ENCODE measurements at places on chromosomes 1 and 21.
A peak's percentile ranks its signal among the peaks of the same experiment; 100 is the strongest.

- no peak for DNase-seq
Observed at GRCh38 chr1:61426254-61426653, 298.7 kb downstream of the TM2D1 start.

DNA sequence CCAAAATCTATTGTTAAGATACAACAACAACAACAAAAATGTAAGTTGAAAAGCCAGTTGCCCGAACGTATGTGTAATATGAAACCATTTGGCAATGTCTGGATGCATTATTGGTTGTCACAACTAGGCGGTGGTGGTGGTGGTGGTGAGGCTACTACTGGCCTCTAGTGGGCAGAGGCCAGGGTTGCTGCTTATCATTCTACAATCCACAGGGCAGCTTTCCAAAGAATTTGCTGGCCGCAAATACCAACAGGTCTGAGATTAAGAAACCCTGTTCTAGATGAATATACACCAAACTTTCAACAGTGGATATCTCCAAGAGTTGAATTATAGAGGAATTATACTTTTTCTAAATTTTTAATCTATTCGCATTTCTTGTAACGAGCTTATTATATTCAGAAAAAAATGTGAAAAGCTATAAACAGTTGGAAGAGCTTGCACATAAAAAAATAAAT lies 26.8 kb upstream of the ZNF697 start:
- peak; percentile 65 for DNase-seq

DNA sequence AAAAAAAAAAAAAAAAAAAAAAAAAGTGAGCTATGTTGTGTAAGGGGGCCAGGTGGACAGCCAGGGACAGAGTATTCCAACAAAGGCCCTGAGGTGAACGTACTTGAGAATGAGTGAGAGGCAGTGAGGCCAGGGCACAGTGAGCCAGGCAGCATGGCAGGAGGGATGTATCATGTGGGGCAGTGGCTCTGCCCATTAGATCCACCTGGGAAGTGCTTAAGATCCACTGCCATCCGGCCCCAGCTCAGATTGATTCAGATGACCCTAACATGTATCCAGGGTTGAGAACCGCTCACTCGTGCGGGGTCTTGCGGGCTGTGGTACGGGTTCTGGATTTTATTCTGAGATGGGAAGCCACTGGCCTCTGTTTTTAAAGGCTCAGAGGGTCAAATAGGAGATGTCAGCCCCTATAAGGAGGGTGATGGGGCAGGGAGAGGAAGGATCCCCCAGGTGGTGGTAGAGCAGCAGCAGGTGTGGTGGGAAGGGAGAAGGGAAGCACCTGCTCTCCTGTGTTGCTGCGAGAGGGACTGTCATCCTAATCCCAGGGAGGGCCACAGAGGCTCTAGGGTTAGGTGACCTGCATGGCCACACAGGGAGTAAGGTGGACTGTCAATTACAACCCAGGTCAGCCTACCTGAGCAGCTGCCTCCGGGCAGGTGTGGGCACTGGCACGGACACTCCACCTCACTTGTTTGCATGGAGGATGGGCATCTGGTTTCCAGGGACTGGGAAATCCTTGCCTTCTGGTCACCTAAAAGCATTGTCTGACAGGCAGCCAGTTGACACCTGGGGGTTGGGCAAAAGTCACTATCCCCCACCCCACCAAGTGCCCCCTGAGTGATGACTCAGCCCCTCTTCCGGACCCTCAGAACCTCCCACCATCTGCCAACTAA lies 31.6 kb downstream of the CDK18 start:
- DNase-seq, result peak; percentile 1

- peak; percentile 61 for DNase-seq
Observed at GRCh38 chr1:30697571-30698376, 25.6 kb downstream of the MATN1 start.

DNA sequence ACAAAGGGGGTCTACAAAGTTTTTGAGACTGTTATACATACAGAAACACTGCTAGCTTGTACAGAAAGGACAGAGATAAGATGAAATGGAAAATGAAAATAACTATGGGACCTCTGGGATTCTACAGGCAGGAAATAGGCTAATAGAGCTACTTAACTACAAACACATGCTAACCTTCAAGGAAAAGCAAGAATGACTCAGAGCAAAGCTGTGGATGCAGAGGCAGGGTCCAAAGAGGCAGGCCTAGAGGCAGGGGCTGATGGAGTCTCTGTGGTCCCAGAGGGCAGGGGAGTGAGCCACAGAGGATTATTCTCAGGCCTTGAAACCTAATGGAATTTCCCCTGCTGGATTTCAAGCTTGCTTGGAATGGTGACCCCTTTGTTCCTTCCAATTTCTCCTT lies 18.7 kb upstream of the GOLT1A start:
- peak; percentile 47 for DNase-seq

- DNase-seq, result peak; percentile 8
Observed at GRCh38 chr21:39232861-39233291, 49.6 kb upstream of the PSMG1 start.

DNA sequence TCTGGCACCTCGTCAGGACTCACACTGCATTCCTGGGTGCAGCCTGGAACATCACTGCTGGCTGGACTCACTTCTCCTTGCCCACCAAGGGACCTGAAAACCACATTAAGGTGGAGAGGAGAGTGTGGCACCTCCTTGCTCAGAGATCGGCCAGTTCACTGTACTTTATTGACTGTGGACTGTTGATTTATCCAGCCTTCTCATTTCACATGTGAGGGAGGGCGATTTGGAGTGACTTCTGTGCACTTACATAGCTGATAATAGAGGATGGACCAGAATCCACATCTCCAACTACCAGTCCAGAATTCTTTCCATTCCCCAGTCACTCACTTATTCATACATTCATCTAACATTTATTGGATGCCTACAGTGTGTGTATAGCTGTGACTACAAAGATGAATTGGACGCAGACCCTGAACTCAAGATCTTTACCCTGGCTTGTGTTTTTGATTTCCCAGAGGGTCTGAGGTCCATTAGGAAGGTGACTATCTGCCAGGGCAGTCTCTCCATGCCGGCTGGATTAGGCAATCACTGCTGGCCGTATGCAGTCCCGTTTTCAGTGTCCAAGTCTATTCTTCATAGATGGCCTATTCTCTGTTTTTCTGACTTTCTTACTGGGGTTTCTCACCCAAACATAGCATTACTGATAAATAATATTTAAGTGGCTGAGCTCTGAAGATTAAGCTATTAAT lies 233.5 kb upstream of the SGIP1 start:
- DNase-seq, result no peak

- no peak for DNase-seq
Observed at GRCh38 chr21:38363693-38364092, 106.9 kb downstream of the KCNJ15 start.

DNA sequence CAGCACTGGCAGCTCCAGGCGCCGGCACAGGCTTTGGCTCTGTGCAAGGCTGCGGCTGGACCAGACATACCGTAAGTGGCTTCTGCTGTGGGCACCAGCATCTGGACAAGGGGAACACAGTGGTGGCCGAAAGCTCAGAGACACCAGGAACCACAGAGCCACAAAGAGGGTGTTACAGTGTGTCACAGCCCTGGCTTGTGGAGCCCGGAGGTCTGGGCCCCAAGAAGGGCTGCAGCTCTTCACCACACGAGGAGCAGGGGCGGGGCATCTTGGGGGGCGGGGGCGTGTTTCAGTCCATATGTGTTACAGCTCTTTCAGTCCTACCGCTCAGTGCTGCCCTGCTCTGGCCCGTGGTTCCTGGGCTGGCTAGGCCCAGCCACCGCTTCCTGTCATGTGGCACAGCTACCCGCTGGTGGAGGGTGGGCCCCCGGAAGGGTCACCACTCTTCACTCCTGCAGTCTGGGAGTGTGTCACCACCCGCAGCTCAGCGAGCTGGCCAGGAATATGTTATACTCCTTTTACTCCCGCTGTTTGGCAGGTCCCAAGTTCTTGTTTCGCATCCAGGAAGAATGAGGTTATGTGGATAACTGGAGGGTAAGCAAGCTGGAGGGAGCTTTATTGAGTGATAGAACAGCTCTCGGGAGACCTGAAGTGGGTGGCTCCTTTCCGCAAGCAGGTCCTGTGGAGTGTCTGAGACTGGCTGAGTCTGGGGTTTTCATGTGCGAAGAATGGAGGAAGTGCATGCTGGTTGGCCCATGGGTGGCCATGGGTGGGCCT lies 3.3 kb upstream of the LSM10 start:
- peak; percentile 87 for DNase-seq

- no peak for DNase-seq
Observed at GRCh38 chr1:243930822-243931671, 81.0 kb upstream of the AKT3 start.

GRCh38 chr1:224168859-224169380 lies 14.1 kb upstream of the DEGS1 start:
- peak; percentile 64 for DNase-seq

- DNase-seq, result peak; percentile 30
Observed at GRCh38 chr1:246971090-246971721, 36.7 kb downstream of the ZNF695 start.

GRCh38 chr1:6474815-6475282 lies 8.9 kb upstream of the TNFRSF25 start:
- no peak for DNase-seq

GRCh38 chr21:35236090-35236489 lies 187.0 kb upstream of the RUNX1 start:
- DNase-seq, result no peak

- DNase-seq, result peak; percentile 57
Observed at GRCh38 chr1:85894651-85895050, 186.4 kb upstream of the ZNHIT6 start.

- no peak for DNase-seq
Observed at GRCh38 chr21:41164981-41165655, 2.8 kb upstream of the BACE2 start.

- DNase-seq, result no peak
Observed at GRCh38 chr1:23123528-23123927, 45.1 kb downstream of the LUZP1 start.

DNA sequence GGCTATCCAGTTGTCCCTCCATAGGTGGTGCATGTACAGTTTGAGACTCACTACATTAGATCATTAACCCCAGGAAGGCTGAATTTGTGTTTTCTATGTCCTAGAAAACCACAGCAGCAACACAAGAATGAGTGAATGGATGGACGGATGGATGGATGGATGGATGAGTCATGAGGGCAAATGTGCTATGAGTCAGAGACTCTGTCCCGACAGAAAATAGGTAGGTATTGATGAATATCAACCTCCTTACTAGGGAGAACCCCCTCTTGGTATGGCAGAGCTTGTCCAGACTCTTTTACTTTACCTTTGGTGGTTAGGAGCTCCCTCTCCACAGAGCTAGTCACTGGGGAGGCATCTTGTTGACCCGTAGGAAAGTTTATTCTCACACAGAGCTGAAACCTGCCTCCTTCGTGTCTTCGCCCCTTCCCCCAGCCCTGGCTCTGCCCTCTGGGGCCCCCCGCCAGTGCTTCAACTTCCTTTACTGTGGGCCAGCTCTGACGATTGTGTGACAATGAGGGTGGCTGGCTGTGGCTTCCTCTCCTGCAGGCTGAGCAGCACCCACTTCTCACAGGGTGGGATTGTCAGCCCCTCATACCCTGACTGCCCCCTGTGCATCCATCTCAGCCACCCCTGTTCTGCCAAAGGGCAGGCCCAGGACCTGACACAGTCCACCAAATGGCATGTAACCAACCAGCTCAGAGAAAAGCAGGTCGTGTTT lies 145.2 kb downstream of the FOXD2 start:
- no peak for DNase-seq

GRCh38 chr1:159646687-159647086 lies 59.1 kb downstream of the APCS start:
- no peak for DNase-seq

DNA sequence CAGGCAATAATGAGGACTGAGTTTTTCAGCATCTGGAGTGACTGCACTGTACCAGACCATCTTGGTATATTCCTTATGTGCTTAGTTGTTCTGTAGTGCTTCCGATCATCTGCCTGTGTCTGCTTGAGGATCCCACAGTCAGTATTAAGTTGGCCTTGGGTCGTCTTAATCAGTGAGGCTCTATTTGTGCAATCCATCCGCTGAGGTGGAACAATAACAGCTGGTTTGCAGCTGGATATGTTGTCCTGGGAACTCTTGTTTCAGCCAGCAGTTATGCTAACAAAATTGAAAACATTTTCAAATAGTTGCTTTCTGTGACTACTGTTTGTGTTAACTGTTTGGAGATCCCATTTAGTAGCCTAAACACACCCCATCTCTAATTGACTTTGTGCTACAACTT lies 73.7 kb downstream of the LAMC1 start:
- peak; percentile 51 for DNase-seq

DNA sequence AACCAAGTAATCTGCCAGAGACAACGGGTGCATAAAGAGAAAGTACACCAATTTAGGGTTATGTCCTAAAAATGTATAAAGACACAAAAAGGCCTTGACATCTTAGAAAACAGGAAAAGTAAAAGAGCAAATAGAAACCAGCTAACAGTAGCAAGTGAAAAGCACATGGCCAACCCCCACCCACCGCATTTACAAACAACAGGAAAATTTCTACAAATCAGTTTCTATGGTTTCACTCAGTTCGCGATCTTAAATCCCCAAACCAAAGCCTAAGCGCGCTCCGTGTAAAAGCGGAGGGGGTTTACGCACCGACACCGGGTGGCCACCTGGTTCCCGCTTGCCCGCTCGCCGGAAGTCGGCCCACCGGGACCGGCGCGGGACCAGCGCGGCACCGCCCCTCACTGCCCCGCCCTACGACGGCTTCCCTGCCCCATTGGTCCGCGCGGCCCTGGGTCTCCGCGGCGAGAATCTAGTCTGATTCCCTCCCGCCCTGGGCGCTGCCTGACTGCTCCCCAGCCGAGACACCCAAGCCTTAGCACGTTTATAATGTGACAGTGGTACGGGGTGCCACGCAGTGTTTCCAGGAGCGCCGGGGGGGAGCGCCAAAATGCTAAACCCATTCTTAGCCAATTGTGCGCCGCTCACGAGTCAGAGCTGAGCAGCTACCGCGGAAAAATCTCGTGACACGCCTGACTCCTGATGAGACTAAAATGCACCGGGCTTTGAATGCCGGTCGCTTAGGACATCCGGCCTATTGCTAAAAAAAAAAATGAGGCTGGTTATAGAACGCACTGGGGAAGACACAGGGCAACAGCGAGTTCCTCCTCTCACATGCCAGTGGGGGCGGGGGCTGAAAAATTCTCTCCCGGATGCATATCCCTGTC lies at the start of gene GART:
GART (minus strand) TSS at position 362 of the 884 bp plus-strand sequence. CDS start 2,802 bp downstream, outside the sequence.
- DNase-seq, result peak; percentile 93

DNA sequence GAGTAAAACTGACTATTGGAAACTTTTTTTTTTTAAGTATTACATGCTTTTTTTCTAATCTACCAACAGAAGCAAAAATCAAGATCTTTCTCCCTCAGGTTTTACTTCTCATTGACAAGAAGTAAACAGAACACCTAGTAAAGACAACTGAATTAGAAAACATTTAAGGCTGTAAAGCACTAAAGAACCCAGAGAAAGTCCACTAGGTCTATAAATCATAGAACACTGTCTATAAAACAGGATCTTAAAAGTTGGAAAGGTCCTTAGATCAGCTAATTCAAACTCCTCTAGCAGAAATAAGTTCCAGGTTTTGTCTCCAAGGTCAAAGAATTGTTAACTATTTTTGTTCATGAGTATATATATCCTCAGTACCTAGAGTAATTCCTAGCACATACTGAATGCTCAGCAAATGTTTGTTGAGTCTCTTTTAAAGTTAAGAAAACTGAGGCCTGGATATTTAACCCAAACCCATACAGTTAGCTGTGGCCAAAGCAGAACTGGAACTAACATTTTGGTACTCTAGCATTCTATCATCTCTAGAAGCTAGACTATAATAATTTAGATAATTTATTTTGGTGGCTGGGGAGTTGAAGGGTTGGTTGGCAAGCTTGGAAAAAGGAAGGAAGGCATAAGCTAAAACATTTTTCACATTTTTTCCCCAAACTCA lies 3.0 kb downstream of the EPS15 start:
- no peak for DNase-seq

GRCh38 chr1:15014516-15014915 lies 139.0 kb upstream of the TMEM51 start:
- no peak for DNase-seq

All from GM03348 (cell line).